ENCODE measurements at places on chromosomes 1 and 21.

DNA sequence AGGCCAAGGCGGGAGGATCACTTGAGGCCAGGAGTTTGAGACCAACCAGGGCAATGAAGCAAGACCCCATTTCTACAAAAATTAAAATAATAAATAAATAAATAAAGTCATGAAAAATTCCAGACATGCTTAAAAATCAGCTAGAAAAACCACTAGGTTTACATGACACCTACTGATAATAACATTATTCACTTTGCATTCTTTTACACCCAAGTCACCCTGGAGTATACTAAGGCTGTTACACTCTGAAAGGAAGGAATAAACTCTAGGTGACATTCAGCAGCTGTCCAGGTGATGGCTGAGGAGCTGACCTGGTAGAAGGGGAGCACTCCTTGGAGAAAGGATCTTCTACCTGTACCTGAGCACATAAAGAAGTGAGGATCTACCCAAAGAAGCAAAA lies 179.2 kb downstream of the ZNF281 start:
- no peak for DNase-seq

- DNase-seq: no peak
These were observed 90.5 kb downstream of the NUF2 start for GRCh38 chr1:163412221-163412620.

GRCh38 chr1:210747112-210747511 lies 386.8 kb downstream of the KCNH1 start:
- no peak for DNase-seq

DNA sequence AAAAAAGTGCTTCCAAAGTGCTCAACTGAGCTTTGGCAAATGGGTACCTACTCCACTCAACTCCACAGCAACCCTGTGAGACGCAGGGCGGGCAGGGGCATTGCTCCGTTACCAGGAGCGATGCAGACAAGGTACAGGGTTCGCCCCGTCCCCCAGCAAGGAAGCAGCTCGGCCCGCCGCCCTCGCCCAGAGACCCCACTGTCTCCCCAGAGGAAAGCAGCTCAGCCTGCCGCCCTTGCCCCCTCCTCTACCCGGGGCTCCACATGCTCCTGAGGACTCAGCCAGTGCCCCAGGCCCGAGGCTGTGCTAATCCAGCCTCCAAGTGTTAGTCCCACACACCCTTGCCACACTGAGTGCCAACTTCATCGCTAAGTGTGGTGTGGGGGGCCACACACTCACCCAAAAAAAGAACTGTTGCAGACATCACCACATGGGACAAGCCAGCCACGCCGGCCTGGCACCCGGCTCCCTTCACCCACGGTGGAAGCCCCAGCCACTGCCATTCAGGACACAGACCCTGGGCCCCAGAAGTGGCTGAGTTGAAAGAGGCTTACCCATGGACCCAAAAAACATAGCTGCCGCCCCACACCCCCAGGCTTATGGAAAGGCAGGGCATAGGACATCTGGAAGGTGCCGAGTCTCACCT lies 26.3 kb downstream of the WDR4 start:
- DNase-seq: no peak

DNA sequence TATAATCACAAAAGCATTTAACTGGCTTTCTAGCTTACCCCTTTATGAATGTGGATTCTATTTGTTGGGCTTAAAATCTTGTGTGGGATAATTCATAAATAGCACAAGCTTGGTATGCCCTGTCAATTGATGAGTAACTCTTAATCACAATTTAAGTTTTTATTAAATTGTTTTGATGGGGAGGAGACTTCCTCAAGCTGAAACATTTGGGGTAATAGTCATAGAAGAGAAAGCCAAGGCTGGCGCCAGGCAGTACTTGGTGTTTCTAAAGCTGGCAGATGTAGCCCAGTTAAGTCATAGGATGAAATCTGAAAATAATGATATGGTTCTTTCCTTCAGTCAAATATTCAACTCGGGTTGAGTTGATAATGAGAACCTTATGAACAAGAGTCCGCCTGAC lies 167.2 kb downstream of the FMN2 start:
- no peak for DNase-seq

GRCh38 chr1:184469396-184469795 lies 82.6 kb downstream of the C1orf21 start:
- no peak for DNase-seq

DNA sequence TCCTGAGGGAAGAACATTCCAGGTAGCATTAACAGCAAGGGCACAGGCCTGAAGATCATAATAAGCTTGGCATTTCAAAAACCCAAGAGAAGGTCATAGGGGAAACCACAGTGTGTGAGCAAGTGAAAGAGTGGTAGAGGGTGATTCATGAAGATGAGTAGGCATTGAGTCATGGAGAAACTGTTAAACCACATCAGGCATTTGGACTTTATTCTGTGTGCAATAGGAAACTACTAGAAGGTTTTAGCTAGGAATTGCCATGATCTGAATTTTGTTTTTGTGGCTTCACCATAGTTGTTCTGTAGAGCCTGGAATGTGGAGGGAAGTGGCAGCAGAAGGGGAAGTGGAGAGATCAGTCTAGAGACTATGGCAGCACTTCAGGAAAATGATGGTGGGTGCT lies 359.0 kb upstream of the PTBP2 start:
- no peak for DNase-seq

DNA sequence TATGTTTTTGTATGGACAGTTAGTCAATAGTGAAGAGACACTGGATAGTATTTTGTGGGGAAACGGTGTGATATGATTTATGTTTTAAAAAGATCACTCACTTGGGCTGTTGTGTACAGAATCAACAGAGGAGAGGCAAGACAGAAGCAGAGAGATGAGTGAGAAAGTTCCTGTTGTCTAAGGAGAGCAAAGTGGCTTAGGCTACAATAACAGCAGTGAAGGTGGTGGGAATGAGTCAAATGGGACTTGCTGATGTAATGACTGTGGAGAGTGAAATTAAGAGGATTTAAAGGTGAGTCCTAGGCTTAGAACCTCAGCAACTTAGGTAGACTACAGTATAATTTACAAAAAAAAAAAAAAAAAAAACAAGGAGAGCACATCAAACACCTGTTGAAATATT lies 169.2 kb upstream of the HP1BP3 start:
- DNase-seq: no peak

- DNase-seq: no peak
These were observed 187.6 kb upstream of the NRIP1 start for GRCh38 chr21:15252431-15252830.

GRCh38 chr1:22121421-22121911 lies 21.4 kb downstream of the WNT4 start:
- DNase-seq: no peak

GRCh38 chr1:13766592-13767564 lies 66.9 kb downstream of the PRDM2 start:
- no peak for DNase-seq

GRCh38 chr1:67642629-67643028 lies 42.4 kb upstream of the GADD45A start:
- no peak for DNase-seq

GRCh38 chr1:47755101-47755990 lies 241.8 kb downstream of the TRABD2B start:
- DNase-seq: peak; percentile 55

GRCh38 chr1:10253755-10254154 lies 43.4 kb downstream of the KIF1B start:
- DNase-seq: no peak

- no peak for DNase-seq
These were observed 413.1 kb downstream of the PTPRU start for GRCh38 chr1:29649189-29650040.

GRCh38 chr21:15495965-15496364 lies 233.8 kb upstream of the USP25 start:
- no peak for DNase-seq

GRCh38 chr1:229674042-229674441 lies 48.0 kb downstream of the URB2 start:
- DNase-seq: no peak

DNA sequence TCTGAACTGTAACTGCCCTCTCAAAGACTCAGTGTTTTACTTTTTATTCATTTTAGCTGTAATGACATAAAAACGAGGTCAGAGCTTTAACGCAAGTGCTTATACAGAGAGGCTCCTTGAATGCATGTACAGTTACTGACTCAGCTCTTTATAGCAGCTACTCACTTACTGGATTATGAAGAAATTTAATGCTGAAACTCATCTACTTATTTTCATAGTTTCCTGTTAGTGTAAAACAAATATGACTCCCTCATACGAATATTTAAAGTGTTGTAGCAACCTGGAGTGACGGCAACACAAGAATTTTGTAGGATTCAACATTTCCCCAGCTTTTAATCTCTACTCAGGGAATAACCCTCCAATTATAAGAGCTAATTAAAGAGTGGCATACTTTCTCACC lies 32.7 kb downstream of the ADSS2 start:
- no peak for DNase-seq

GRCh38 chr1:44316231-44316759 lies 38.8 kb downstream of the ERI3 start:
- DNase-seq: no peak

DNA sequence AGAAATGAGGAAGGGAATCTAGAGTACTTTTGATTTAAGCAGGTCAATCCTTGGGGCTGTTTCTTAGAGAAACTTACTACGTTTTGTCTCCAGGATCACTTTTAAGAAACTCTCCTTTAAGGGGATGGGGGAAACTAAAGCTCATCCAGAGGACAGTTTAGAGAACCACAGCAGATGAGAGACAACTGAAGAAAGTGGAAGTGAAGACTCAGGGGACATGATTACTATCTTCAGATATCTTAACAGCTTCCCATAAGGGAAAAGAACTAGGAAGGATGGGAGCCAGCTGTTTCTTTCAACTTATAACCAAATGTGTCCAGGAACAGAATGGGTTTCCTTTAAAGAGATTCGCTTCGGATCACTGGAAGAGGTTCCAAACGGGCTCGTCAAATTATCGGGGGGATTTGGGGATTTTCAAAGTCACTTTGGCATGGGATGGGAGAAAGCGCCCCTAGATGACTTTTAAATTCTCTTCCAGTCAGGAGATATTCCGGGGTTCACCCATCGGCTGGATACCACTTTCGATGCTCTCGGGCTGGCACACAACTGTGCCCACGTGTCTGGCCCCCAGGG lies 1.2 kb downstream of the SCMH1 start:
- DNase-seq: no peak

DNA sequence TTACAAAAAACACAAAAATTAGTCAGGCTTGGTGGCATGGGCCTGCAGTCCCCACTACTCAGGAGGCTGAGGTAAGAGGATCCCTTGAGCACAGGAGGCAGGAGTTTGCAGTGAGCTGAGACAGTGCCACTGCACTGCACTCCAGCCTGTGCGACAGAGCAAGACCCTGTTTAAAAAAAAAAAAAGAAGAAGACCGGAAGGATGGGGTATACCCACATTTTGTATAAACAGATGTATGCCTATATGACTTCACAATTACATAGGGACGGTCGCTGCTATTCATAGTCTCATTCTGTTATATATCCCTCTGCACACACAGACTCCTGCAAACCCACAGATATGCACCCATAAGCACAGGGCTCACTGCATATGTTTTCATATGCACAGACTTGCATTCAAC lies 12.7 kb downstream of the LCK start:
- DNase-seq: no peak

GRCh38 chr1:56072310-56072709 lies 507.1 kb downstream of the PLPP3 start:
- no peak for DNase-seq

- no peak for DNase-seq
These were observed 48.1 kb downstream of the NGF start for GRCh38 chr1:115289940-115290339.

GRCh38 chr21:38831526-38832467 lies 26.1 kb downstream of the ETS2 start:
- DNase-seq: peak; percentile 33

DNA sequence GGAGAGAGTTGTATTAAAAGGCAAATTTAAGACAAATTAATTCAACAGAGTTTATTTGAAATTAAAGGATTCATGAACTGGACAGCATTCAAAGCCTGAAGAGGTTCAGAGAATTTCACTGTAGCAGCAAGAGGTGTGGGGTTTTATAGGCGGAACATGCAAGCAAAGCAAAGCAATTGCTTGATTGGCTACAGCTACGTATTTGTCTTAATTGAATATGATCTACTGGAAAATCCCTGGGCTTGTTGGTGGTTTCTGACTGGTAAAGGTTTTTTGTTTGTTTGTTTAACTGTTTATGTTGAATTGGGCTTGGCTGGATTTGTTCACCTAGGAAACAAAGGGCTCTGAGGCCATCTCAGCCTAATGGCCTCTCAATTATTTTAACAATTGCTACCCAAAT lies 61.5 kb downstream of the KCNK1 start:
- no peak for DNase-seq

DNA sequence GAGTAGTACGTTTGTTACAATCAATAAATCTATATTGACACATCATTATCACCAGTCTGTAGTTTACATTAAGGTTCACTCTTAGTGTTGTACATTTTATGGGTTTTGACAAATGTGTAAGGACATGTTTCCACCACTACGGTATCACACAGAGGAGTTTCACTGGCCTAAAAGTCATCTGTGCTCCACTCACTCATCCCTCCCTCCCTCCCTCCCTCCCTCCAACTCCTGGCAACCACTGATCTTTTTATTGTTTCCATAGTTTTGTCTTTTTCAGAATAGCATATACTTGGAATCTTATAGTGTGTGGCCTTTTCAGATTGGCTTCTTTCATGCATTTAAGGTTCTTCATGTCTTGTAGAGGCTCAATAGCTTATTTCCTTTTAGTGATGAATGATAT lies 44.1 kb upstream of the RHOU start:
- no peak for DNase-seq

DNA sequence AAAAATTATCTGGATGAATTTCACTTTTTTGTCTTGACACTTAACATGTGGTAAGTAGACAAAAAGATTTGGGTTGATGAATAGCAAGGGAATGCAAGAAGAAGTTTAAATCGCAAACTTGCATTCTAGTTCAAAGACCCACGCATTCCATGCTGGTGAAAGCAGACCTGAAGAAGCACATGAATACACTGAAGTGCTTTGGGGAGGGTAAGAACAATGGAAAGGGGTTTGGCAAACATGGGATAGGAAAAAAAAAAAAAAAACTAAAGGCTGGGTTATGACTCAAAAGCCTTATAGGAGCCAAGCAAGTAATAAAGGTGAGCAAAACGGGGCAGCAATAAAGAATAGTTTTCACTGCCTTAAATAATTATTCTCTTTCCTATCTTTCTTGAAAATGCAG lies 450.2 kb downstream of the LMO4 start:
- DNase-seq: no peak

DNA sequence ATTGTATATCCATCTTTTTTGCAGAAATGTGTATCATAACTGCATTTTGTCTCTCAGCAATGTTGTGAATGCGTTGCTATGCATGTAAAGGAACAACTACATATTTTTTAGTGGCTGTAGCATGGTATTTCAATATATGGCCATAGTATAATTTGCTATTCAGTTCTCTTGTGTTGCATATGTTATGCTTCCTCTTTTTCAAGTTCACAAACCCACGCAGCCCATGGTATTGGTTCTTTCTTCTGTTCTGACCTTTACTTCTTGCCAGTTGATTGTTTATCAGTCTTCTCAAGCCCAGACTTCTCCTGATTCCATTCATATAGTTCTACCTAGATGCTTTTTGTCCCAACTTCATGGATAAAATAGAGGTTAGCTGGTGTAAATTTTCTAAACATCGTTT lies 6.1 kb downstream of the SLC22A15 start:
- DNase-seq: no peak

GRCh38 chr1:116982319-116983004 lies 19.1 kb upstream of the CD101 start:
- DNase-seq: no peak
